ENCODE measurements at places on chromosomes 3 and 15.
A peak's percentile ranks its signal among the peaks of the same experiment; 100 is the strongest.

GRCh38 chr3:190811775-190812480 lies 50.6 kb downstream of the GMNC start:
- no peak for DNase-seq

- DNase-seq, result peak; percentile 59
These were observed 277.2 kb downstream of the TBL1XR1 start for GRCh38 chr3:176919836-176920765.

GRCh38 chr15:96321639-96322535 lies 8.6 kb upstream of the NR2F2 start:
- DNase-seq, result peak; percentile 51

GRCh38 chr15:71333839-71334238 lies 218.6 kb downstream of the THSD4 start:
- DNase-seq, result no peak

- no peak for DNase-seq
These were observed 25.6 kb downstream of the CPNE4 start for GRCh38 chr3:132009241-132009640.

DNA sequence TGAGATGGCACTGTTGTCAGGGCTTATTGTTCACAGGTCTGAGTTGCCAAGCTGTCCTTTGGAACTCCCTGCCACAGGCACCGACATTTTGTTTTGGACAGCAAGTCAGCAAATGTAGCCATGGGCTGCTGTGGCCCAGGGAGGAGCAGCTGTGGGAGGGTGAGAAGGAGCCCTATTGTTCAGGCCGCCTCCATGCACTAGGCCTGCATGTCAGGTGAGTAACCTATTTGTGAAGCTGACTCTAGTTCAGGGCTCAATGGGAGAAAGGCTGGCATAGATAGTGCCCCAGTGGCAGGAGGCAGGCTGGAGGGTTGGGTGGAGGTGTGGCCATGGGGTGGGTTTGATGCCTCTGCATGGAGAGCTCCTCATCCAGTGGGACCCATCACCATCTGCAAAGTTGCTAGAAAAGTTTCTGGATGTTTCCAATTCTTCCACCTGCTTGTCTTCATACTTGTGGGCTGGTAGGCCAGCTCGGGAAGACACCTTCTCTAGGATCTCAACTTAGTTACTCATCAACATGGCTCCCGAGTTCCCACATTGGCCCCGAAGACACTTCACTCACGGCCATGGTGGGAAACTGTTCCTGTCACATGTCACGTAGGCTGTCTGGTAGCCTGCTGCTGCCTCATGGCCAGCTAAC lies 19.5 kb downstream of the AMOTL2 start:
- DNase-seq, result no peak

DNA sequence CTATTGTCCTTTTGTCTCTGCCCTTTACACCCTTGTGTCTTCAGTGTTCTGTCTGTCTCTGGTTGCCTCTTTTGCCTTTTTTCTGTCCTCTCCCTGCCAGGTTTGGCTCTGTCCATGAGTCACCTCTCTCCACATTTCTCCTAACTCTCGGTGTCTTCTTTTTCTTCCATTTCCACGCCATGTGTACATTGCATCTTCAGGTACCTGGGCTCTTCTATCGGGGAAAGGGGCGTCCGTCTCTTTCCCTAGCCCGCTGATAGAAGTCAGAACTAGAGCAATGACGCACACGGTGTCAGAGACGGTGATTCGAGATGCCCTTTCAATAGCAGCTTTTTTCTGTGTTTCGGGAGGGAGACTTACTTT lies 641 bp downstream of the OPA1 start:
- peak; percentile 24 for DNase-seq

DNA sequence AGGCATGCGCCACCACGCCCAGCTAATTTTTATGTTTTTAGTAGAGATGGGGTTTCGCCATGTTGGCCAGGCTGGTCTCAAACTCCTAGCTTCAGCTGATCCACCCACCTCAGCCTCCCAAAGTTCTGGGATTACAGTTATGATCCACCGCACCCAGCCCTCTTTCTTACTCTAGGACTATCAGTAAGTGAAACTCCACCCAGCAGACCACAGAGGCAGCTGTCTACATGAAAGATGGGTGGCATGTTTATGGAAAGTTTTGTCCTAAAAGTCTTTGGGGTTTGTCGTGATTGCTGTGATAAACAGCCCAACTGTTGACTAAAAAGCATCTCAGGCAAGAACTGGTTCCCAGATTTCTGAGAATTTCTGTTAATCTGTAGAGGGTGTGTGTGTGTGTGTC lies 10.9 kb downstream of the ARL6IP5 start:
- no peak for DNase-seq

Measured in right hindlimb (tissue), 1 donor.